ENCODE measurements at places on chromosomes 16 and 17. TPM values are rescaled to one million over a fixed set of nuclear protein-coding genes. Genes with fewer than 3 reads are reported as not detected.

The ZNF598 gene
- polyA plus RNA-seq: 31.7 TPM

GRCh38 chr16:20871258-20871657, 28.9 kb downstream of the DCUN1D3 start:
- no peak for DNase-seq

- DNase-seq: no peak
Observed at GRCh38 chr16:71645450-71645849, 19.5 kb downstream of the MARVELD3 start.

DNA sequence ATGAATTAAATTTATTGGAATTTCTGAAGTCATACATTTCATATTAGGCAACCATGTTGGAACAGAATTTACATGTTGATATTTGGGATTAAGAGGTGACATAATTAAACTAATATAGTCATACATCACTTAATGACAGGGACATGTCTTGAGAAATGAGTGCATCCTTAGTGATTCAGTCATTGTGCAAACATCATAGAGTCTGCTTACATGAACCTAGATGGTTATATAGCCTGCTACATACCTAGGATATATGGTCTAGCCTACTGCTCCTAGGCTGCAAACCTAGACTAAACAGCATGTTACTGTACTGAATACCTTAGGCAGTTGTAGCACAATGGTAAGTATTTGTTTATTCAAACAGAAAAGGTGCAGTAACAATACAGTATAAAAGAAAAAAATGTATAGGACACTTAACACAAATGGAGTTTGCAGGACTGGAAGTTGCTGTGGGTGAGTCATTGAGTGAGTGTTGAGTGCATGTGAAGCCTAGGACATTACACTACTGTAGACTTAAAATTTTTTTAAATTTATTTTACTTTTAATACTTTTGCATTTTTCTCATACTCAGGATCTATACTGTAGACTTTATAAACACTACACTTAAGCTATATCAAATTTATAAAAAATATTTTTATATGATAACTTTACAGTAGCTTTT, 85.6 kb downstream of the OMG start:
- DNase-seq: no peak

GRCh38 chr17:78128551-78129350, at the start of gene TMC6:
TSS of gene TMC6 (minus strand) at chr17:78128755. CDS start at chr17:78126832, 1,923 bp downstream.
- peak; percentile 61 for DNase-seq

Data from spinal cord (tissue), 10 donors.